ENCODE measurements at places on chromosomes 12 and 14. TPM values are rescaled to one million over a fixed set of nuclear protein-coding genes. Genes with fewer than 3 reads are reported as not detected.

The TAS2R20 gene
- 2.8 TPM for total RNA-seq

The CHMP4A gene
- 44.5 TPM for total RNA-seq

The RPS6KA5 gene
- 3.2 TPM for total RNA-seq

The WNT5B gene
- total RNA-seq, result 206 TPM

The PCK2 gene
- 35.4 TPM for total RNA-seq

The ASCL1 gene
- not detected for total RNA-seq

The MORN3 gene
- 0.33 TPM for total RNA-seq

The RNASE7 gene
- total RNA-seq, result not detected

The EXD2 gene
- 23.6 TPM for total RNA-seq

The PRICKLE1 gene
- total RNA-seq, result 3.6 TPM

The LAG3 gene
- total RNA-seq, result 0.15 TPM

The APOLD1 gene
- 2.6 TPM for total RNA-seq
